Activated effector memory CD4-positive, alpha-beta T cell treated with anti-CD3 and anti-CD28 coated beads, Interleukin-2, amount 50 U/mL, for 16 hours (primary cell): ENCODE measurements at places on chromosomes 3 and 15.

- DNase-seq = no peak
These were observed 345.3 kb upstream of the POU1F1 start for GRCh38 chr3:87621667-87622066.

DNA sequence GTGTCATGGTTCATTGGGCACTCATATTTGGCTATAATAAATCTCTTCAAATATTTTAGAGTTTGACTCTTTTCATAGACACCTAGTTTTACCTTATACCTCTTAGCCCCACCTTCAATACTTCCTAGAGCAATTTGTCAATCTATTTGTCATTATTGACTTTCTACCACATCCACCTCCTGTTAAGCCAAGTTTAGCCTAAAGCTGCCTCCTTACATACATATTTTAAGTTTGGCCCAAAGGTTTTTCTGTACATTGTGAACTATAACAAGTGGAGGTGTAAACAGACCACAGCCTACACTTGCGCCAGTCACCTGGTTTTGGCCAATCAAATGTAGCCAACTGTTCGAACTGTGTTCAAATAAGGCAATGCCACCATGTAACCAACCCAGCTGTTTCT is 18.1 kb upstream of the ABHD17C start:
- no peak for DNase-seq

GRCh38 chr3:186514296-186515002 is 29.7 kb downstream of the CRYGS start:
- DNase-seq = no peak

- no peak for DNase-seq
These were observed 4.7 kb downstream of the LRRC15 start for GRCh38 chr3:194364652-194365434.

- no peak for DNase-seq
These were observed 11.8 kb downstream of the OXSR1 start for GRCh38 chr3:38177181-38177580.

GRCh38 chr3:69932501-69932900 is 67.0 kb upstream of the SAMMSON start:
- no peak for DNase-seq

DNA sequence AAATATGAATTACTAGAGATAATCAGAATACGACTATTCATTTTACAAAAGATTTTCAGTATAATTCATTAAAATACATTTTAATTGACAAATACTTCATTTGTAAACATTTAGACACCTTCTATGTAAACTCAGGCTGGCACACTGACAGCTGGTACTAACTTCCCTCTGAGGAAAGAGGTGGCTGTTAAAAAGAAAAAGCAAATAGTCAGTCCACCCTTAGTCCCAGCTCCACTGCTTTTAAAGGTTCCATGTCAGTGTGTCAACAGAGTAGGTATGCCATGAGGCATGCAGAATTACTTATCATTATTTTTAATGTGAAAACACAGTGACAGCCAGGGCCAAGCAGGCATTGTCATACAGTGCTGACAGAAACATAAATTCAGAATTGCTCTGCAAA is 16.1 kb downstream of the TM6SF1 start:
- no peak for DNase-seq

GRCh38 chr3:7760718-7761117 is 740.9 kb upstream of the LMCD1 start:
- DNase-seq = no peak

- no peak for DNase-seq
These were observed 412.9 kb downstream of the VGLL3 start for GRCh38 chr3:86578071-86578470.
